Frontal cortex (tissue), 4 donors: ENCODE measurements at places on chromosomes 16 and 17. TPM values are rescaled to one million over a fixed set of nuclear protein-coding genes. Genes with fewer than 3 reads are reported as not detected.

The CHD9NB gene
- total RNA-seq: 0.41 TPM

The LITAFD gene
- not detected for total RNA-seq

The USH1G gene
- total RNA-seq: 0.41 TPM

The CLDN9 gene
- not detected for total RNA-seq
